ENCODE measurements at places on chromosomes 7 and 10. TPM values are rescaled to one million over a fixed set of nuclear protein-coding genes. Genes with fewer than 3 reads are reported as not detected.

- peak overlapping the region; percentile 78 for H3K4me3 ChIP-seq
- peaks cover 7% of the 10 kb centered on the region for H3K36me3 ChIP-seq
- no peaks in the 10 kb centered on the region for H3K27me3 ChIP-seq
- DNase-seq, result no peak
- peak overlapping the region; percentile 41 for H3K27ac ChIP-seq
Measured at GRCh38 chr7:130492523-130493274, 814 bp downstream of the MEST start.

Gene WDR91
- total RNA-seq, result 7.1 TPM

Gene NPM3
- total RNA-seq, result 47.7 TPM

Gene MSMB
- total RNA-seq, result not detected

- H3K4me1 ChIP-seq, result peaks cover 18% of the 10 kb centered on the region
- no peaks in the 10 kb centered on the region for H3K27me3 ChIP-seq
- H3K4me3 ChIP-seq, result peak within 1 kb of the TSS; percentile 84
- H3K36me3 ChIP-seq, result no peaks in the 10 kb centered on the region
- peak; percentile 96 for DNase-seq
Measured at GRCh38 chr7:21945454-21946221, at the start of gene CDCA7L. Gene CDCA7L (minus strand): TSS chr7:21945899. CDS start chr7:21945804, 95 bp downstream.

GRCh38 chr7:155189590-155189989 lies 108.1 kb upstream of the INSIG1 start:
- peak; percentile 31 for DNase-seq
- H3K36me3 ChIP-seq, result no peaks in the 10 kb centered on the region
- H3K27me3 ChIP-seq, result no peaks in the 10 kb centered on the region
- no peak overlapping the region for H3K4me3 ChIP-seq
- no peaks in the 10 kb centered on the region for H3K4me1 ChIP-seq
- H3K27ac ChIP-seq, result no peak overlapping the region

DNA sequence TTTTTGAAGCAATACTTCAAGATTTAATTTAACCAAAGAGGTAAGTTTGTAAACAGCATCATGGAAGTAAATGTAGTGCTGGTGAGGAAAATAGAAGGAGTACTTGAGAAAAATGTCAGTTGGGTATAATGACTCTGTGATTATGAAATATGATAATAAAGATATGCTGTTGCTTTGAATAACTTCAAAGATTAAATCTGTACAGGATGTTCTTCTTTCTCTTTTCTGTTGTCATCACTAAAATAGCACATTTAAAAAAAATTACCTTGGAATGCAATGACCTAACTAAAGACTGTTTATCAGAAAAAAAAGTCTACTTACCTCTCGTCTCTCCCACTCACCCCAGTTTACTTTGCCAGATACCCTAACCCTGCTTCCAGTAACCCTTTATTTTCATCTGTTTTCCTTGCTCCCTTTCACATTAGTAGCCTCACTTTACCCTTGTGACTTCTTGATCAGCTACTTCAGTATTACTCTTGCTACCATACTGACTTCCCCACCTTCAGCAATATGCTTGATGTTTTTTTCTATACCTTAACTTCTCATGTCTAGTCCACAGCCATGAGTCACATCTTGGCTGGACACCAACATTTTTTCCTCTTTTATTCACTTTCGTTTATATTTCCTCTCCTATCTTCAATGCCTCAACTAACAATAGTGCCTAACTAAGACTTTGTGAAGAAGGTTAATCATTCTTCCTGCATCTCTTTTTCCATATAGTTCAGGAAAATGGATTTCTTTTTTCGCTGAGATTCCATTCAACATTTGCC lies 29.7 kb upstream of the TAS2R16 start:
- H3K27ac ChIP-seq, result no peak overlapping the region
- no peaks in the 10 kb centered on the region for H3K36me3 ChIP-seq
- peak; percentile 18 for DNase-seq
- no peaks in the 10 kb centered on the region for H3K4me1 ChIP-seq

DNA sequence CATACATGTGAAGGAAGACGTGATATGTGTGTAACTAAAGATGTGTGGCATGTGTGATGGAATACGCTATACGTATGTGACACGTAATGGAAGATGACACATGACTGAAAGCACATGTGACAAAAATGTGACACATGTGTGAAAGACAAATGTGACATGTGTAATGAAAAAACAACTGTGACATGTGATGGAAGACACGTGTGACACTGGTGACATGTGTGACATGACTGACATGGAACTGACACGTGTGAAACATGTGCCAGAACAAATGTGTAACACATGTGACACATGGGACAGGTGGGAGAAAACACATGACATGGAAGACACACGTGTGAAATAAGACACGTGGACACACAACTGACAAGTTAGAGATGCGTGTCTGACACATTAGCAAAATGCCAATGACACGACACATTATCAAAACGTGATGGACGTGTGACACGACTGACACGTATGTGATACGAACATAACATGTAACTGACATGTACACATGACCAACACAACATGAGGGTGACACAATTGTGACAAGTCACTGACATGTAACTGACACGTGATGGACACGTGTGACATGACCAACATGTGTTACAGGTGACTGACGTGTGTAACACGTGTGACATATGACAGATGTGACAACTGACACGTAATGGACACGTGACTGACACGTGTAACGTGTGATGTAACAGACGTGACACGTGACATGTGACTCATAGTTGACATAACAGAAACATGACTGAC lies 24.4 kb downstream of the CRPPA start:
- H3K27me3 ChIP-seq, result no peaks in the 10 kb centered on the region
- H3K36me3 ChIP-seq, result no peaks in the 10 kb centered on the region
- no peak for DNase-seq

DNA sequence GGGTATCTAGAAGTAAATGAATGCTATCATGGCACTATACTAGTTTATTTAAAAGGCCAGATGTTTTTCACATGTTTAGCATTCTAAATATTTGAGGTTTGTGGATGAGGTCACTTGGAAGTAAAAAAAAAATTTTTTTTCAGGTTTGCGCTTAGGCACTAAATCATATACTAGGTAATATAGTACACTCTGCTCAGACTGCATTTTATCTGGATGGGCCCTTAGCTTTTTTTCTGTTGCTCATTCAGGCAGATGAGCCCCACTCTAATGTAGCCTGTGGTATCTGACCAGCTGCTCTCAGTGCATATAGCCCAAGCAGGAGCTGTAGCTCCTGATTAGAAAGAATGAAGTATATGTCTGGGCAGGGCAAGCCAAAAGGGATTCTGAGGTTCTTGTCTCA lies 210.1 kb downstream of the AUTS2 start:
- no peaks in the 10 kb centered on the region for H3K27me3 ChIP-seq
- DNase-seq, result no peak
- H3K27ac ChIP-seq, result no peak overlapping the region
- H3K36me3 ChIP-seq, result no peaks in the 10 kb centered on the region
- H3K4me1 ChIP-seq, result no peaks in the 10 kb centered on the region

Gene ATOH7
- not detected for total RNA-seq

GRCh38 chr7:119196183-119196582 lies 971.7 kb downstream of the ANKRD7 start:
- no peak overlapping the region for H3K4me3 ChIP-seq
- no peak for DNase-seq
- H3K4me1 ChIP-seq, result no peaks in the 10 kb centered on the region
- H3K27me3 ChIP-seq, result no peaks in the 10 kb centered on the region

Gene CHCHD1
- 12.7 TPM for total RNA-seq

DNA sequence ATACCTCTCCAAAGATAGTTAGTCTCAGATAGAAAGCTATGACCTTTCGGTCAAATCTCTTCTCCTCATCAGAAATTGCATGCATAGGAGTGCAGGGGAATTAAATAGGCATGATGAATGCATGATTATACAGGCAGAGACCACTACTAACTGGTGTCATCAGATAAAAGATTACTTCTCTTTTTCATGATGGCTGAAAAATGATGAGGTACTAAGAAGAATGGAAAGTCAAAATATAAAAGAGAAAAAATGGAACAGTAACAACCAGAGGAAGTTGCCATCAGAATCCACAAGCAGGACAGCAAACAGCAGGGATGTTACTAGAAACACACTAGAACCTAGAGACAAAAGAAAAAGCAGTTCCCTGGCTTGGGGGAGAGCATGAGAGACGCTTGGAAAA lies 31.6 kb downstream of the CTTNBP2 start:
- H3K27me3 ChIP-seq, result no peaks in the 10 kb centered on the region
- H3K4me1 ChIP-seq, result no peaks in the 10 kb centered on the region
- no peak overlapping the region for H3K27ac ChIP-seq
- no peak for DNase-seq
- no peak overlapping the region for H3K4me3 ChIP-seq
